ENCODE measurements at places on chromosomes 1 and 21.

- DNase-seq: no peak
Observed at GRCh38 chr1:155871390-155871789, 12.0 kb downstream of the SYT11 start.

DNA sequence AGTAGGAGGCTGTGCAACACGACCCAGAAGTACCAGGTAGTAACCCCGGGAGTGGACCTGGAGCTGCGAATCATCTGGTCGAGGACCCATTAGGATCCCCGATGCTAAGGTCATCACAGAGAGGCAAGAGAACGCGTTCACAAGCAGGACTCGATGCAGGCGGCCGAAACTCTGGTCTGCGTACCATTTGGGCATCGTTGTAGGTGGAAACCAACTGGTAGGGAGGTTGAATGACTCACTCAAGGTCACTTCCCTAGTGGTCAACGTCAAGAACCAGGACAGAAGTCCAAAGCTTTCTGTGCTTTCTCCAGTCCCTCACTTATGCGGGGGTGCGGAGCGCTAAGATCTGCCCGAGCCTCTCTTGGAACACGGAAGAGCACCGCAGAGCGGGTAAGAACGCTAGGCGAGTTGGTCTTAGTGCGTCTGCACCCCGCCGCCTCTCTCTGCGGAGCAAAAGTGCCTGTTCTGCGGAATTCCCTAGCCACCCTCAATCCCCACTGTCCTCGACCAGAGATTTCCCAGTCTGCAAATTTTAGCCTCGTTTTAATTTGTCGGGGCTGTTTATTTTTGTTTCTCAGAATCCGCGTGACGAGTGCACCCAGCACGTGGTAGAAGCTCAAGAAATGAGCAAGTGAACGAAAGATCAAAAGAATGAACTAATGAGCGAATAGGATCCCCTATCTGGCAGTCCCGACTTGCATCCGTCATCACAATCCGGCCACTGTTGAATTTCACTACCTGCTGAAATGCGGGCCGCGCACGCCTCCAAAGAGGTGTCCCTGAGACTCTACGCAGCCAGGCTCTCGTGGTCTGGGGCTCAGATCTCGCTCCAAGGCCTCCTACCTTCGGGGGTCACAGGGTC is 12.2 kb downstream of the HLX start:
- no peak for DNase-seq

DNA sequence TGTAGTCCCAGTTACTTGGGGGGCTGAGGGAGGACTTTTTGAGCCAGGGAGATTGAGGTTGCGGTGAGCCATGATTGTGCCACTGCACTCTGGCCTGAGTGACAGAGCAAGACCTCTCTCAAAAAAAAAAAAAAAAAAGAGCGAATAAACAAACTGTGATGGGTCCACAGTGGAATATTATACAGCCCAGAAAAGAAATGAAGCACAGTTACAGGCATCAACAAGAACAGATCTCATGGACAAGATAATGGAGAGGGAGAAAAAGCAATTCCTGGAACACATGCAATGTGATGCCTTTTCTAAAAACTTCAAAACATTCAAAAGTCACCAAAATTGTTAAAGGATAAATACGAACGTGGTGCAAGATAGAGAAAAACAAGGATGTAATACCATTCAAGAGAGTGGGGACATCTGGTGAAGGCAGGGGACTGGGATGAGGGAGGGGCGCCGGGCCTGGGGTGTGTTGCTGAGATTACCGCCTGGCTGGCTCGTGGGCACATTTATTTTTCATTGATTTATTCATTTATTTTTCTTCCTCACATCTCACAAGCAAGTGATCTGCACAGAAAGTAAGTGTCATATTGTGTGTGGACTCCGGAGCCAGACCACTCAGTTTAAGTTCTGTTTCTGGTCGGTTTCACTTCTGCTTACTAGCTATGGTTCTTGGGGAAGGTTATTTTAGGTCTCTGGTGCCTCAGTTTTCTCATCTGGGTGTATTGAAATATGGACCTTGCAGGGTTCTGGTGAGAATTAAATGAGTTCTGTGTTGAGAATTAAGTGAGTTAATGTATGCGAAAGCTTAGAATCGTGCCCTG is 30.1 kb downstream of the ABCG1 start:
- no peak for DNase-seq

DNA sequence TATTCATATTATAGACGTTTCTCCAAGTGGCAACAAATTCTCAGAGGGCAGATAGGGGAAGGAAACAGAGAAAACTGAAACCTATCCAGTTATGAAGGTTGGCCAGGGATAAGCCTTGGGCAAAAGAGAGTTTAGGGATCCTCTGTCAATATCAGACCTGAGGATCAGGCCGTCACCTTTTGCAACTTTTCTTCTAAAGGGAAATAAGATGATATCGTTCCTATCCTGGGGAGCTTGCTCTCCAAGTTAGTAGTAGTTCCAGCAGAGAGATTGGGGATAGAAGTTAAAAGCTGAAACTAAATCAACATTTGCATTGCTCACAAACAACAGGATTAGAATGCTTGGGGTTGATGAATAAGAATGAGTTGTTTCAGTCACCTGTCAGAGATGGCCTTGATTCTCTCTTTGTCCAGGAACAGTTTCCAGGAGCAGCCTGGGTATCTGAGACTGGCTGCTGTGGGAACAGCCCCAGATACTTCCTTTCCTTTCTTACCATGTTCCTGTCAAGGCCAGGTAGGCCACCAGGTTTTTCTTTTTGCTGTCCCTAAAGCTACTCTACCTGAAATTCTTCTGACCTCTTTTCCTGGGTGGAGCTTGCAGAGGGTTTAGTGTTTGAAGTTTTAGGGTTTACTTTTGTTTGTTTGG is 2.5 kb downstream of the RIIAD1 start:
- no peak for DNase-seq

DNA sequence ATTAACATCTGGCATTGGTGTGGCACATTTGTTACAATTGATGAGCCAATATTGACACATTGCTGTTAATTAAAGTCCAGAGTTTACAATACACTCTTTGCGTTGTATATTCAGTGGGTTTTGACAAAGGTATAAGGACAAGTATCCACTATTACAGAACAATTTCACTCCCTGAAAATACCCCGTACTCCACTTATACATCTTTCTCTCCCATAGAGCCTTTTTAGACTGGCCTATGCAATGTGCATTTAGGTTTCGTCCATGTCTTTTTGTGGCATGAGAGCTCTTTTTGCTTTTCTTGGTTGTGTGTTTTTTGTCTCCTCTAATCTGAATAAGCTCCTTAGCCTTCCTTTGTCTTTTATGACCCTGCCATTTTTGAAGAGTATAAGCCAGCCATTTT is 40.6 kb upstream of the TSNAX start:
- no peak for DNase-seq

GRCh38 chr1:90876101-90876500 is 145.7 kb downstream of the ZNF644 start:
- DNase-seq: no peak

GRCh38 chr1:184647471-184647870 is 107.2 kb downstream of the EDEM3 start:
- DNase-seq: no peak

DNA sequence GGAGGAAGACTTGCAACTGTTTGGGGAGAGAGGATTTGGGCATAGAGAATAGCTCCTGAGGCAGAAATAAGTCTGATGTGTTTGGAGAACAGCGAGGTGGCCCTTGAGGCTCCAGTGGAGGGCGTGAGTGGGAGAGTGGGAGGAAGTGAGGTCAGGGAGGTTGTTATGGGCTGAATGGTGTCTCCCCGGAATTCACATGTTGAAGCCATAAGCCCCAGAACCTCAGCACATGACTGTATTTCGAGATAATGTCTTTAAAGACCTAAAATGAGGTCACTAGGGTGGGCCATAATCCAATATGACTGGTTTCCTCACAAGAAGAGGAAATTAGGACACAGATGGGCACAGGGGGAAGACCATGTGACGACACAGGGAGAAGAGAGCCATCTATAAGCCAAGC is 17.9 kb upstream of the APP start:
- no peak for DNase-seq

DNA sequence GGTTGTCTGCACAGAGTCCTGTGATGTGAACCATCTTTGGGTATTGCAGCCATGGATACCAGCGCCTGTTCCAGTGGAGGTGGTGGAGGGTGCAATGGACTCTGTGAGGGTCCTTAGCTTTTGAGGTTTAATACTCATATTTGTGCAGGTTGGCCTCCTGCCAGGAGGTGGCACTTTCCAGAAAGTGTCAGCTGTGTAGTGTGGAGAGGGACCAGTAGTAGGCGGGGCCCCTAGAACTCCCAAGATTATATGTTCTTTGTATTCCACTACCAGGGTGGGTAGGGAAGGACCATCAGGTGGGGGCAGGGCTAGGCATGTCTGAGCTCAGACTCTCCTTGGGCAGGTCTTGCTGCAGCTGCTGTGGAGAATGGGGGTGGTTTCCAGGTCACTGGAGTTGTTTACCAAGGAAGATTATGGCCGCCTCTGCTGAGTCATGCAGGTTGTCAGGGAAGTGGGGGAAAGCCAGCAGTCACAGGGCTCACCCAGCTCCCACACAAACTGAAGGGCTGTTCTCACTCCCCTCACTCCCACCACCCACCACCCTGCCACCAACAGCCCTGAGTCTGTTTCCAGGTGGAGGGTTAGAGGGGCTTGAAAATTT is 31.2 kb upstream of the ZNF678 start:
- DNase-seq: no peak

DNA sequence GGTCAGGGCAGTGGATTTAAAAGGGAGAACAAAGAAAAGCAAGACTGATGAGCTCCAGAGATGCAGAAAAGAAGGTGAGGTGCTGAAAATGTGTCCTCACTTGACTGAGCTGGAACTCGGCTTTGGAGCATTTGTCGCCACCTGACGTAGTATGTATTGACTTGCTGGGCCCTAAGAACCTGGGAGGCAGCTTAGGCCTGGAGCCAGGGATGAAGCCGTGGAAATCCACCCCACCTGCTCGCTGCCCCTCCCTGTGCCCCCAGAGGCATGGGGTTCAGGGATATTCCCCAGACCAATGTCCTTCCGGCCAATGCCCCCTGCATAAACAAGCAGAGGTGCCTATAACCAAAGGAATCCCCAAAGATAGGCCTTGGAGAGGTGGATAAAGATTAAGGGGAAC is 14.3 kb downstream of the MRAP start:
- no peak for DNase-seq

GRCh38 chr1:47738560-47739182 is 258.5 kb downstream of the TRABD2B start:
- no peak for DNase-seq

- no peak for DNase-seq
Observed at GRCh38 chr1:115317101-115318012, 20.7 kb downstream of the NGF start.

DNA sequence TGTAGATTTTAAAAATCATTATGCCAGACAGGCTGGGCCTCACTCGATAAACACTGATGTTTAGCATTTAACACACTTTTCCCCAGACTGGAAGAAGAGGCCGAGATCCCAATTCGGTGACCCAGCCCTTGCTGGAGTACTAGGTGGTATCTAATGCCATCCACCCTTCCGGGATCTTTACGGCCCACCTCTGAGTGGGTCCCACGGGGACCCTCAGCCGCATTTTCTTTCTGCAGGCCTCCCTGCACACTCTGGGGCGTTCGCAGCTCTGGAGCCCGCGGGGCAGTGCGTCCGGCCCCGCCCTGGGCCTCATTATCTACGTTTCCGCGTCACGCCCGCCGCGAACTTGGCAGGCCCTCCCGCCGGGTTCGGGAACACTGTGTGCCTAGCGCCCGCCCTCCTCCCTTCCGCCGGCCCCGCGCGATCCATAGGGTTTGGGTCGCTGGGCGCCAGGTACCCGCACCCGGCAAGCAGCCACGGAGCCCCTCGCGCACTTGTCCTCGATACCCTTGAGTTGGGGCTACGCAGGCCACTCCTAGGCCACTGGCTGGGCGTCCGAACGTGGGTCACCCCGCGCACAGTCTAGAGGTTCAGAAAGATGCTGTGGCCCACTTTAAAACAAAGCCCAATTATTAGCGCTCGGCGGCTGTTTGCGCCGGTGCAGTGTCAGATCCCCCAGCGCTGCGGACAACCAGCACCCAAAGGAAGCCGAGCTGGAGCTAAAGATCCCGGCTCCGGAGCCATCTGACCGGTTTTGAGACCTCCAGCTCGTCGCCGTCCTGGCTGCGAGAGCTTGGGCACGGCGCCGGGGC is 950 bp upstream of the EVA1C start:
- DNase-seq: no peak
